ENCODE measurements at places on chromosomes 5 and 9.

- DNase-seq, result no peak
Observed at GRCh38 chr9:70477146-70477745, 62.8 kb upstream of the KLF9 start.

DNA sequence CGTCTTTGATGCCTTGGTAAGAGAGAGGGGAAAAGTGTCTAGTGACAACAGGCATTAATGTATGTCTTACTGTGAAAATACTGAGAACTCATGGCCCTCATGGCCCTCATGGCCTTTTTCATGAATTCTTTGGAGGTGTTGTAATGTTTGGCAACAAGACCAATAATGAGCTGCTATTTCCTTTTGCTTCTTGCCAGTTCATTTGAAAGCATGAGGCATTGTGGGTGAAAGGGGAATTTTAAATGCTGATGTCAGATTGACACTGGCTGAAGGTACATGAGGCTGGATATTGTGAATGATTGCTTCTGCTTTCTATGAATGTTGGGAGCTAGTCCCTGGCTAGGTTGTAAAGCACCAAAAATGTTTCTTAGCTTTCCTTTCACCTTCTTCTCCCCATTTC, 79.2 kb downstream of the DOCK2 start:
- no peak for DNase-seq

- DNase-seq, result no peak
Observed at GRCh38 chr9:109585796-109586195, 87.7 kb upstream of the PTPN3 start.

DNA sequence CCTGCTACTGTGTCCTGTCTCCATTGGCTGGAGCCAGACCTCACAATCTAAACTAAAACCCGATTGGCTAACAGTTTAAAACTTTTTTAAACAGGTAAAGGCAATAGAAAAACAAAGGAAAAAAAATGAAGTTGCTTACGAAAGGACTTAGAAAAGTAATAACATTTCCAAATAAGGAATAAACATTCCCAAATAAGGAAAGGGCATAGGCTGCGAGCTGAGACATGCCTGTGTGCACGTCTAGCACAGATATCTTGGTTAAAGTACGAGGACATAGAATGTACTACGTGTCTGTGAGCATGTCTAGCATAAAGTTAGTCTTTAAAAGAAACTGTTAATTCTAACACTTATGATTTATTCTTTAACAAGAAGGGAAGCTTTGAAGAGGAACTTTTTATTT, 15.3 kb upstream of the FAM120A start:
- no peak for DNase-seq

DNA sequence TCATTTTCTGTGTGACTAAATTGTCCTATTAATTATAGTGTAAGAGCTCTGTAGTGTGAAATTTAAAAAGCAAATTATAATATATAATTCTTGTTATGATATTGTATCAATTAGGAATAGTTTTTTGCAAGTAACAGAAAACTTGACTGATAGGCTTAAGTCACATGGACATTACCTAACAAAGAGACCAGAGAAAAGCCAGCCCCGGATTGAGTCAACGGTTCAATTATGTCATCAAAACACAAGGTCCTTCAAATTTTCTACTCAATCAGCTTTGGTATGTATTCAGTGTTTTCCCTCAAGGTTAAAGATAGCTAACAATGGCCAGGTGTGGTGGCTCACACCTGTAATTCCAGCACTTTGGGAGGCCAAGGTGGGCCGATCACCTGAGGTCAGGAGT, 126.7 kb upstream of the PTGER4 start:
- no peak for DNase-seq

GRCh38 chr5:119402081-119402480, 46.3 kb downstream of the TNFAIP8 start:
- no peak for DNase-seq

DNA sequence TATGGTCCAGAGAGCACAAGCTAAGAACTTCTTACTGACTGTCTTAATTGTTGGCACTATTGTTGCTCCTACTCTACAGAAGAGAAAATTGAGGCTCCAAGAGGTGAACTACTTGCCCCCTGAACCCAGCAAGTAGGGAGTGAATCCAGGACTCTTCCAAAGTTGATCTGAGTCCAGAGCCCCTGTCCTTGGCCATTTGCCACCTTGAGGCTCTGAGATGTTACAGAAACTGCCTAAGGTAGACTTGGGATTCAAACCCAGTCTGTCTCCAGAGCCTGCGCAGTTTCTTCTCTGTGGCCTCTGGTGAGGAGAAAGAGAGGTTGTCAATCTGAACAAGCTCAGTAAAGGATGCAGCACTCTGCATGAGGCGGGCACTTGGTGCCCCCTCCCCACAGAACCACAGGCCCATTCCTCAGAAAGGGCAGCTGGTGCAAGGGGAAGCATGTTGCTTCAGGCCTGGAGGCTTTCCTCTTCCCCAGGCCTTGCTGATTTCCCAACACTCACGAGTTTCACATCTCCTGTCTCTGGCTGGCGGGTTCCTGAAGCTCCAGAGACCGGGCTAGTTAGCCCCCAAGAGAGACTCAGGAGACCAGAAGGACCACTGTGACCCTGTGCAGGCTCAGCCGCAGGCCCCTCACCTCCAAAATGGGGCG, 2.9 kb upstream of the LCP2 start:
- no peak for DNase-seq

DNA sequence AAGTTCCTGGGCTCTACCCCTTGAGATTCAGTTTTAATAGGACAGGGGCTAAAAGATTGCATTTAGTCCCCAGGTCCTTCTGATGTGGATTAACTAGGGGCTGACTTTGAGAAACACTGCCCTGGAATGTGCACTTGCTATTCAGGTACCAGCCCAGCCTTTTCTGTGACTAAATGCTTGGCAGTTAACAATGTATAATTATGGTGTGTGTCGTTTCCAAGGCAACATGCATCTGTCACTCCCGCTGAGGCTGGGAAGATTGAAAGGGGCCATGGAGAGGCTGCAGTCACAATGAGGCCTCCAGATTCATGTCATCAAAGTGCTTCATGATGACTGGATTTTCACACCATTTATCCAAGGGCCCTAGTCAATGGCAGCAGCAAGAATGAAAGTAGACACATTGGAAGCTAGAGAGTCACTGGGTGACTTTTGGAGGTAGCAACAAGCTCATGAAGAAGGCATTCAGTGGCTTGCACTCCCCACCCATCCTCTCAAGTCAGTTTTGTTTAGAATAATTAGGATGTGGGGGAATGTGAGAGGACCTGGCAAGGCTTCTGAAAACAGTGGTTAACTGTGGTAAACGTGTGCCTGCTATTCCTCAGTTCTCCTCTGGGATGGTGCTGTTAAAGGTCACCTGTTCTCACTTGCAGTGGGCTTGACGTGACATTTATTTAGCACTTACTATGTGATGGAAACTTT, 28.3 kb downstream of the RAI14 start:
- no peak for DNase-seq

DNA sequence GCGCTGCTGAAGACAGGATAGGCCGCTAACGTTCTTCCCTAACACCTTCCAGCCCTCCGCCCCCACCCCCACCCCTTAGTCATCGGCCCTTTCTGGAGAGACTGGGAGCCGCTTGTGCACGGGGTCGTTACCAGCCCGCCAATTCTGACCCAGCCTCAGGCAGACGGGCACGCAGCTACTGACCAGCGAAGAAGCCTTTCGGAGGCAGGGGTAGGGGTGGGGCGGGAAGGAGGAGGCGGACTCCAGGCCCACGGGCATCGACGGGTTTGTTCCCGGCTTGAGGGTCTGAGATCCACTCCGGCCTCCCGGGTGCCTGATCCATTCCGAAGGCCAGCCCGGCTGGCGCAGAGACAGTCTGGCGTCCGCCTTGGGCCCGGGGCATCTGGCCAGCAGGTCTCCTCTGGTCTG, 729 bp upstream of the HAND1 start:
- no peak for DNase-seq
